Stimulated activated CD8-positive, alpha-beta memory T cell treated with anti-CD3 and anti-CD28 coated beads, Interleukin-7, amount 100 ng/mL, for 24 hours (primary cell): ENCODE measurements at places on chromosomes 7 and 10.

DNA sequence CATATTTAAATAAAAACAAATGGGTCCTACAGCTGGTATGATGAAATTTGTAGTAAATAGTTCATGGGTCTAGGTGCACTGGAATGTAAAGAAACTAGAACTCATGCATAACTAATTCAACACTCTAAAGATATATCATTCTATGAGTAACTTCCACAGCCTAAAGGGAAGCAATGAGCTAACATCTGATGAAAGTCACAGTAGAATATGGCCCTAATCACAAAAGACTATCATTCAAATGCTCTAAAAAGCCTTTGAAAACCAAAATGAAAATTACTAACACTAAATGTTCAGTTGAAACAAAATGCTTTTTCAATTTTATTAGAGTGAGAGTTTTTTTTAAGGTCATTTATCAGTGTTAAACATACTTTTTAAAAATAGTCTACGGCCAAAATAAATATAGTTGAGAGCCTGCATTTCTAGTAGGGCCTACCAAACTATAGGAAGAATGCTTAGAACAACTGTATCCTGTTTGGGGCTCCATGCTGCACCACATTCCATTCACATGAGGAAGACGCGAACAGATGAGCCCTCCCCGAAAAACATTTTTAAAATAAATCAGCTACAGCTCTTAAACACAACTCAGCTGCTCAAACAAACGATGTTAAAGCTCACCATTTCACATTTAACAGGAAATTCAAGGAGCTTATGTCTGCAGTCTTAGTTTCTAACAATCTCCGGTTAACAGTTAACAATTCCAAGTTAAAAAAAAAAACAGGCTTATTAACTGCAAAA is 134.5 kb downstream of the NRBF2 start:
- DNase-seq: no peak

GRCh38 chr10:119817991-119818888 is 54.4 kb downstream of the MCMBP start:
- DNase-seq: no peak

- DNase-seq: no peak
Observed at GRCh38 chr10:115417585-115418265, 324.6 kb downstream of the ATRNL1 start.

- no peak for DNase-seq
Observed at GRCh38 chr7:152615031-152615741, 60.8 kb downstream of the XRCC2 start.

DNA sequence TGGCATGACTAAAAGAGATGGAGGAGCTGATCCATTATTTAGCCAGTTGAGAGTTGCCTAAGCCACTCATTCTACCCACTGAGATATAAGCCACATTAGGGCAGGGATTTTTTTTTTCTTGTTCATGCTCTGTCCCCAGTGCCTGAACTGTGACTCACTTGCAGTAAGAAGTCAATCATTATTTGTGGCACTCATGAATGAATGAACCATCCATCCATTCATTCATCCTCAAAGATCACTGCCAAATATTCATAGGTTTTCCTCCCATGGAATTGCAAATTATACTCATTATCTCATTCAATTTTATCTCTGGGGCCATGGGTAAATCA is 22.8 kb upstream of the ARID5B start:
- DNase-seq: no peak

DNA sequence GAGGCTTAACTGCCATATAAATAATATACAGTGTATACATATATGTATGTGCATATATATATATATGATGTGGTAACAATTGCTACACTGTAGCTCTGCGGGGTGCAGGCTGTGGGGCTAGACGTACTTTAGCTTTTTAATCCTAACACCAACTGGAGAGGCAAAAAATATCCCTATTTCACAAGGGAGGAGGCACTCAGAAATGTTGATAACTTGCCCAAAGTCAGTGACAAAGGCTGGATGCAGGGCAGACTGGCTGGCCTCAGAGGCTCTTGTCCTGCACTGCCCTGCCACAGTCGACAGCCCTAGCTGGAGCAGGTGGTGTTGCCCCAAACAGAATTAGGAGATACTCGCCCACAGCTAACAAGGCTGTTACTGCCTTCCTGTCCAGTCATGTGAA is 1.5 kb upstream of the RELN start:
- no peak for DNase-seq

GRCh38 chr10:13143766-13144165 is 17.6 kb upstream of the MCM10 start:
- no peak for DNase-seq

GRCh38 chr10:15088428-15089261 is at the start of gene ACBD7:
Gene ACBD7, minus strand, starts transcription at chr10:15088776. Its CDS starts 48 bp downstream, at chr10:15088728.
- DNase-seq: peak; percentile 56

- DNase-seq: no peak
Observed at GRCh38 chr7:85498031-85498430, 311.2 kb upstream of the SEMA3D start.

GRCh38 chr10:107516349-107516748 is 351.8 kb upstream of the SORCS1 start:
- no peak for DNase-seq

DNA sequence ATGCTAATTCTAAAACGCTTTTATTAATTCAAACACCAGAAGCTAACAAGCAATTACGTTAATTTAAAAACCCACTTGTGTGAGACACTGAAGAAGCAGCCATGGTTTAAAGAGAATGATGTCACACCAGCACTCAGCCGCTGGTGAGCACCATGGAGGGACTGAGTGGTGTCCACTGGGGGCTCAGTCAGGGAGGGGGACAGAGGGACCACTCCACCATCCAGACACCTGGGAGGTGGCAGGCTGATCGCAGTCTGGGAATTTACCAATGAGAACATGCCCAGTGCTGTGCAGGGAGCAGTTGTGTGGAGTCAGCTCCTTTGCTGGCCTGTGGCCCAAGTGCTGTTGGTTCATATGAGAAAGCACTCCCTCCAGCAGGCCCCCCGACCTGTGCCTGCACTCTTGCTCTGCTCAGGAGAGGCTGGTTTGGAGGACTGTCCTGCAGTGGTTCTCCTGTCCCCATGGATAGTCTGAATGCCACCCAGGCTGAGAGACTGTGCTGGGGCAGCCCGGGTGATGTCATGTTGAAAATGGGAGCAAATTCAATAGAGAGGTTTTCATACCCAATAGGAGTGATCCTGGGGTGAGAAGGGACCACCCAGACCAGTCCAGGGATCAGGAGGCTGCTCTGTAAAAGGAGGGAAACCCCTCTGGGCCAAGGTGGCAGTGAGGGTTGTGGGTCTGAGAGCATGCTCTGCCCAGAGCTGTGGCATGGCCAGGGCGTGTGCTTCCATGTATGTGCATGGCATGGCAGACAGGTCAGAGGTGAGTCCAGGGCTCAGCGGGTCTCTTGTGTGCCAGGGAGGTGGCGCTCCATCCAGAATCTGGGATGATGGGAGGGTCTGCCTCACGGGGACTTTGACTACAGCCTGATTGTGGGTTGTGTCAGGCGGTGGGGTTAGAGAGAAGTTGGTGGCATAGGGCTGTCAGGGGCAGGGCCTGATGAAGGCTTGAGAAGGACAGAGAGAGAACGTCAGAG is 12.7 kb downstream of the ADCY1 start:
- DNase-seq: no peak

GRCh38 chr10:15168291-15168785 is at the start of gene NMT2:
Gene NMT2, minus strand, starts transcription at chr10:15168693. Its CDS starts 81 bp downstream, at chr10:15168612.
- no peak for DNase-seq

DNA sequence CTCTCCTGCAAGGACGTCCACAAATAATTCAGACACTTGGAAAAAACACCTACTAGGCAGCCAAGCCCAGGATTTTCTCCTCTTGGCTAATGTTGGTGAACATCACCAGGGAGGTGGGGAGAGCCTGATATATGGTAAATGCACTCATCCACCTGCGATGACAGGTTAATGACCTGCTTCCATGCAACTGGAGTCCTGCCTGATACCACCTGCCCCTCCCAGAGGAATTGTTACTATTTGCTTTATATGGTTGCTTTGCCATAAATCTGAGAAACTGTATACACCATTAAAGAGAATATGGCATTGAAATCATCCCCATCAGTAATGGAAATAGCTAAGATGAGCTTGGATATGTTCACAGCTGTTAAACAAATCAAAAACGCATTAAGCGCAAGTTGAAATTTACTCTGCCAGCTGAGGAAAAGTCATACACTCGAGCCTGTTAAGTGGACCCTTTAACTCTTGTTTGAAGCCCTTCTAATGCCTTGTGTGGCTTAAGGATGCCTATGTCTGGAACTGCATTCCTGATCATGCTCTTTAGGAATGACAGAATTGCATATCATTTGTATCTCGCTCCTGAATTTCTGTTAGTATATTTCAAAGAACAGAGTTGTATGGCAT is 208.3 kb downstream of the PRPF18 start:
- DNase-seq: no peak

DNA sequence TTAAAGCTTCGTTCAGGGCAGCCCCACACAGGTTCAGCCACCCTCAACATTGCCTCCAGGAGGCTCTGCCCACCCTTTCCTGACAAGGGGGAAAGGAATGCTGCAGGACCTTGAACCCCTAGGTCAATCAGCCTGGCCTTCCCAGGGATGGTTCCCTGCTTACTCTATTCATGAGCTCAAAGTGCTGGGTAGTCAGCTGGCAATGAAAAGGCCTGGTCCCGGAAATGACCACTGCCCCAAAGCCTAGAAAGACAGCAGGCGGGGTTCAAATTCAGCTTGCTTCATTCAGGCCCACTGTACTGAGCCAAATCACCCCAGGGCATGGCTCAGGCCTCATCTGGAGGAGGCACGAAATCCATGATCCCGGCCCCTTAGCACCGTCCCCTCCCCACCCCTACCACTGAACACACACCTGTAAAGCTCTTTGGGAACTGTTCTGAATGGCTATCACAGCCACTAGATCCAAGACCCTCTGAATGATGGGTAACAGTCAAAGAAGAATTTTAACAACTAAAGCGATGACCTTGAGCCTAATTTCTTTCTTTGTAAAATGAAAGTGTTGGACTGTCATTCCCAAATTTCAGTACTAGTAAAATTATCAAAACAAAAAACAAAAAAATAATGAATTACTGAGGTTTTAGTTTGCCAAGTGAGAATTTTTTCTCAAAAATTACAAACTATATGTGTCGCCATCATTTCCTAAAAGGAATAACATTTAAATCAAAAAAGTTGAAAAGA is 1.0 kb downstream of the URGCP start:
- no peak for DNase-seq

- DNase-seq: peak; percentile 15
Observed at GRCh38 chr10:119205894-119206602, 1.3 kb upstream of the GRK5 start.
